ENCODE measurements at places on chromosomes 4 and X. TPM values are rescaled to one million over a fixed set of nuclear protein-coding genes. Genes with fewer than 3 reads are reported as not detected.

- H3K27me3 ChIP-seq, result peaks cover 24% of the 10 kb centered on the region
- DNase-seq, result no peak
- H3K36me3 ChIP-seq, result no peaks in the 10 kb centered on the region
These were observed 94.6 kb downstream of the COX18 start for GRCh38 chr4:72974694-72975487.

DNA sequence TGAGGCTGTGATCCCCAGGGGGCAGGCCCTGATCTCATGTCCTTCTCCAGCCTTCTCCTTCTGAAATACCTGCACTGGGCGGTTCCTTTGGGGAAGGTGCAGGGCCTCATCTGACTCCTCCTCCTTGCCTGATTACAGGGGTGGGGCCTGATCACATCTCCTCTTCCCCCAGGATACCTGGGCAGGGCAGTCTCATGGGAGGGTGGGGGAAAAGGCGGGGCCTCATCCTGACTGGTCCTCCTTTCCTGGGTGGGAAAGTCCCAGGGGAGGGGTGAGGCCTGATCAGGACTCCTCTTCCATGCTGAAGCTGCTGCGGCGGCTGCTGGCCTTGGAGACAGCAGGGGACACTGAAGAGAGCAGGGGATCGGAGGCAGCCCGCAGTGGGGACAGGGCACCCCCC, 13.3 kb downstream of the TFE3 start:
- H3K4me1 ChIP-seq, result no peaks in the 10 kb centered on the region
- no peak for DNase-seq
- H3K27me3 ChIP-seq, result no peaks in the 10 kb centered on the region
- H3K36me3 ChIP-seq, result peaks cover 17% of the 10 kb centered on the region
- no peak overlapping the region for H3K4me3 ChIP-seq
- no peak overlapping the region for H3K27ac ChIP-seq

DNA sequence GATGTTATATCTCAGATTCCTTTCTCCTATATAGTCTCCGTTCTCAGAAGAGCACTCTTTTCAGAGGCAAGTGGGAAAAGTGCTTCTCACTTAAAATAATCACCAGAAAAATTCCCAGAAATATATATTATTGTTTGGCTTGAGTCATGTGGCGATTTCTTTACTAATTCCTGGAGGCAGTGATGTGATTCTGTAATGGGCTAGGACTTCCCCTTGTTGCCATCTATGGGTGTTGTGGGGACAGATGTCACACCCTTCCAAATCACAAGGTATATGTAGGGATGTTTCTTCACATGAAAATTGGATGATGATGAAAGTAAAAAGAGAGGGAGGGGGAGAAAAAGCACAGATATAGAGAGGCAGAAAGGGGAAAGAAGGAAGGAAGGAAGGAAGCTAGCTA, 553.4 kb downstream of the PPP4R3C start:
- no peaks in the 10 kb centered on the region for H3K36me3 ChIP-seq
- no peak overlapping the region for H3K27ac ChIP-seq
- H3K4me1 ChIP-seq, result no peaks in the 10 kb centered on the region
- no peak overlapping the region for H3K4me3 ChIP-seq
- no peaks in the 10 kb centered on the region for H3K27me3 ChIP-seq

DNA sequence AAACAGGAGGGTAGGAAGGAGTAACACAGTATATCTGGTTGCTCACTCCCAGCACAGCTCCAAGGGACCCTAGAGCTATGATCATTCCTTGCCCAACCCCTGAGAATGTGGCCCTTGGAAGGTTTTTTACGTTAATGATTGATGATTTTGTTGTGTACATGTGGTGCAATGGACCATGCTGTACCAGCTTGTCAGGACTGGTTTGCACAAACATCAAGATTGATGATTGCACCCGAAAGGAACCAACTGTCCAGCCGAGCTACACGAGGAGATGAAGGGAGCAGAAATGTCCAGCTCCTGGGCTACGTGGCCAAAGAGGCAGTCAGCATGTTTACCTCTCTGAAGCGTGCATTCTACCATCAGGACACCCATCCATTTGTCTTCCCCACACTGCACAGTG, 83.2 kb upstream of the USP9X start:
- H3K36me3 ChIP-seq, result no peaks in the 10 kb centered on the region
- H3K27me3 ChIP-seq, result no peaks in the 10 kb centered on the region
- no peaks in the 10 kb centered on the region for H3K4me1 ChIP-seq
- no peak overlapping the region for H3K4me3 ChIP-seq
- H3K27ac ChIP-seq, result no peak overlapping the region
- DNase-seq, result no peak

DNA sequence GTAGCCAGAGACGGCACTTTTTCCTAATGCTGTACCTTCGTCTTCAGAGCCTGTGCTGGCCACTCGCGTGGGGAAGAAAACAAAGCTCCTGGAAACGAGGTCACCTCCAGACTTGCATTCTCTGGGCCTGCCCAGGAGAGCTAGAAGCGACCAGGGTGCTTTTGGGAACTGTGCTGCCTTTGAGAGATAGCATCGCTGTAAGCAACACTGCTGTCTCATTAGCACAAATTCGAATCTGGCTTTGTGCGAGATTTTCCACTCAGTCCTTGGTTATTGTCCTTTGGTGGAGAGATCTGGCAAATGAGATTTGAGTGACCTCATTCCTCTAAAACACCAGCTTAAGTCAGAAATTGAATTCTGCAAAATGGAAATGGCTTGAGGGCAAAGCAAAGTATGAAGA, 66.1 kb upstream of the TLR3 start:
- peaks cover 5% of the 10 kb centered on the region for H3K27me3 ChIP-seq
- H3K4me3 ChIP-seq, result no peak overlapping the region
- H3K36me3 ChIP-seq, result no peaks in the 10 kb centered on the region
- no peaks in the 10 kb centered on the region for H3K4me1 ChIP-seq

DNA sequence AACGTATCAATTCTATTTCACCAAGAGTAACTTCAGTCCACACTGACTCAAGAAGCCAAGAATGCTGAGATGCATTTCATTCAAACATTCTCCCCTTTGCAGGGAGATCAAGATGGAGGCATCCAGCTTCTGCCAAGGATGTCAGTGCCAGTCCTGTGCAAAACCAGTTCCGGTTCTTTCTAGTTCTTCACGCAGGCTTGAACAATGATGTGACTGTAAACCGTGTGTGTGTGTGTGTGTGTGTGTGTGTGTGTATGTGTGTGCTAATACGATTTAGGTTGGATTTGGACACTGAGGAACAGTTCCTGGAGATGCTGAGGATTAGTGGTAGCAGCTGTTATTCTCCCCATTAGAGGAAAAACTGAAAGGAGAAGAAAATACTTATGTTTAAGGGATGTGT, at the start of gene REELD1:
Gene REELD1, plus strand, starts transcription at position 301 of the 400 bp plus-strand sequence. CDS start 2,415 bp downstream, outside the sequence.
- H3K36me3 ChIP-seq, result no peaks in the 10 kb centered on the region
- no peaks in the 10 kb centered on the region for H3K27me3 ChIP-seq
- no peak within 1 kb of the TSS for H3K4me3 ChIP-seq
- H3K4me1 ChIP-seq, result no peaks in the 10 kb centered on the region
- no peak for DNase-seq

- H3K4me3 ChIP-seq, result no peak overlapping the region
- DNase-seq, result no peak
- H3K27ac ChIP-seq, result no peak overlapping the region
These were observed 55.9 kb downstream of the STARD8 start for GRCh38 chrX:68703369-68703768.

DNA sequence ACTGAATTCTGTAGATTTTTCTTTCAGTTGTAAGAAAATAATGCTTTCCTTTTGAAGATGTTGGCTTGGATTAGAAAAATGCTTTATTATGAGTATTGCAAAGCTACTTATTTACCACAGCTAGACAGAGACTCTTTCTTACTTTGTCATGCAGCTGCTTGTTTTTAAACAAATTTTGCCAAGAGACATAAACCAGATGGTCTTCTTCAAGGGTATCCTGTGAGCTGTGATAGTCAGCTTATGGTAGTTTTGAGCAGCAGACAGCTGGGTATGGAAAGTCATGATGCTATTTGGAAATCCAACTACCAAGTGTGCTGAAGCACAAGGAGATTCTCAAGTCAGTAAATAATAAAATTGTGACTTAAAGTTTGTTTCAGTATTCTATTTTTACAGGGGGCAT, 941.5 kb downstream of the DMD start:
- H3K27me3 ChIP-seq, result no peaks in the 10 kb centered on the region
- H3K4me1 ChIP-seq, result no peaks in the 10 kb centered on the region
- H3K4me3 ChIP-seq, result no peak overlapping the region

DNA sequence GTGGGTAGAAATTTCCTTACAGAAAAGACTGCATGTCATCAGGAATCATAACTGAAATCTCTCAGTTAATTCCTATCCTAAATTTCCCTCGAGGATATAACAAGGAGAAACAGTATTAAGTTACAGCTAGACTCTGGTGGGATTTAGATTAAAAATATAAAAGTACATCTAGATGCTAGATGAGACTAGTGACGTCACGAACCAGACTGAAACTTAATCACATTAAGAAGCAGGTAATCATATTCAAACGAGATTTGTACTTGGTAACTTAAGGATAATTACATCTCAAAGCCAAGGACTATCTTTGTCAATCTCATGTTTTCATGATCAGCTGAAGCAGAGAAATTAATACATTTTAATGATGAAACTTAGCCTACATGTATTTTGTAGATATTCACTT, 130.6 kb downstream of the MTNR1A start:
- H3K27ac ChIP-seq, result no peak overlapping the region
- no peaks in the 10 kb centered on the region for H3K36me3 ChIP-seq
- peaks cover 3% of the 10 kb centered on the region for H3K27me3 ChIP-seq
- no peak overlapping the region for H3K4me3 ChIP-seq
- H3K4me1 ChIP-seq, result no peaks in the 10 kb centered on the region

DNA sequence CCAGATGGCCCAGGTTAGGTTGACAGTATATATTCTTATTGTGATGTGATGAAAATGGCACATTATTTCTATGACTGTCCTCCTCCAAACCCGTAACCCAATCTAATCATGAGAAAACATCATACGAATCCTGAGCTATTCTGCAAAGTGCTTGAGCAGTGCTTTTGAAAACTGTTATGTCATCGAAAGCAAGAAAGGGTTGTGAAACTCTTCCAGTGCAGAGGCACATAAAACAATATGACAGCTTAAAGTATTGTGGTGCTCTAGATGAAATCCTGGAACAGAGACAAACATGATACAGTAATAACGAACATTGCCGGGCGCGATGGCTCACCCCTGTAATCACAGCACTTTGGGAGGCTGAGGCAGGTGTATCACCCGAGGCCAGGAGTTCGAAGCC, 1648.0 kb downstream of the STIM2 start:
- no peak overlapping the region for H3K4me3 ChIP-seq
- no peak for DNase-seq
- H3K36me3 ChIP-seq, result no peaks in the 10 kb centered on the region
- H3K4me1 ChIP-seq, result no peaks in the 10 kb centered on the region

DNA sequence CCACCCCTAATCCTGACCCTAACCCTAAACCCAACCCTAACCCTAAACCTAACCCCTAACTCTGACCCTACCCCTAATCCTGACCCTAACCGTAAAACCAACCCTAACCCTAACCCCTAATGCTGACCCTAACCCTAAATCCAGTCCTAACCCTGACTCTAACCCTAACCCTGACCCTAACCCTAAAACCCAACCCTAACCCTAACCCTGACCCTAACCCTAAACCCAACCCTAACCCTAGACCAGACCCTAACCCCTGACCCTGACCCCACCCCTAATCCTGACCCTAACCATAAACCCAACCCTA, 708 bp upstream of the PCGF3 start:
- no peak overlapping the region for H3K4me3 ChIP-seq
- peaks cover 17% of the 10 kb centered on the region for H3K4me1 ChIP-seq
- H3K36me3 ChIP-seq, result no peaks in the 10 kb centered on the region
- H3K27me3 ChIP-seq, result no peaks in the 10 kb centered on the region

DNA sequence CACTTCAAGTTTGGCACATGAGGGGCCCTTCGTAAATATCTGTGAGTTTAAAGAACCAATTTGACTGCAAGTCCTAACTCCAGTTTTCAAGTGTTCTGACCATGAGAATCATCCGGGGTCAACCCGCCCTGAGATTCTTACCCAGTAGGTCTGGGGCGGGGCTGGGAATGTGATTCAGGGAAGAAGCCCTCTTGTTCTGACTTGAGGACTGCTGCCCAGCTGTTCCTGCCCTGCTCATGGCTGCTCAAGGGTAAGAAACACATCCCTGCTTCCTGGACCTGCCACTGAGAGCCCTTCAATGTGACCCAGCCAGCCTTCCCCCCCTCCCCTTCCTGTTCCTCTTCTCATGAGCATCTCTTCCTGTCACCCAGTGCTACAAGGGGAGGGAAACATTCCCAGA, 92.7 kb upstream of the PGRMC2 start:
- H3K36me3 ChIP-seq, result peaks cover 5% of the 10 kb centered on the region
- no peaks in the 10 kb centered on the region for H3K27me3 ChIP-seq
- H3K4me3 ChIP-seq, result no peak overlapping the region
- no peak overlapping the region for H3K27ac ChIP-seq
- no peak for DNase-seq

- H3K27me3 ChIP-seq, result peaks cover 40% of the 10 kb centered on the region
- no peak overlapping the region for H3K27ac ChIP-seq
- no peak for DNase-seq
- no peaks in the 10 kb centered on the region for H3K36me3 ChIP-seq
These were observed 6.1 kb upstream of the SPATA18 start for GRCh38 chr4:52045028-52045427.

GRCh38 chr4:151537687-151538086, 128.7 kb downstream of the FHIP1A start:
- H3K27ac ChIP-seq, result no peak overlapping the region
- no peak overlapping the region for H3K4me3 ChIP-seq
- H3K36me3 ChIP-seq, result no peaks in the 10 kb centered on the region
- DNase-seq, result no peak

GRCh38 chr4:172750910-172751309, 417.7 kb upstream of the GALNT7 start:
- H3K27ac ChIP-seq, result no peak overlapping the region
- no peaks in the 10 kb centered on the region for H3K36me3 ChIP-seq
- peaks cover 4% of the 10 kb centered on the region for H3K4me1 ChIP-seq

DNA sequence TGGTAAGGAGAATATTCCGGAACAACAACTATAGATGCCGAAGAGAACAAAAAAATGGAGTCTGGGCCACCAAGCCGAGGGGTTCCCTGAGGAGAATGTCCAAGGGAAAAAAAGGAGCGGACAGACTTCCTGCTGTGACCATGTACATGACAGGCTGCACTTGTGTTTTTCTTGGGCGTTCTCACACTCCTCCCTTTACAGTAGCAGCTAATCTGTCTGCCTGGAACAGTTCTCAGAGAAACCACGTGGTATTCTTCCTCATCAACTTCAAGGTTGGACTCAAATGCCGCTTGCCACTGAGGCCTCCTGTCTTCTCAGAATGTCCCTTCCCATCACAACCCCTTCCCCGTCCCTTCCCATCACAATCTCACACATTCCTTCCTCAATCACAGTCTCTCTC, 30.8 kb upstream of the MTNR1A start:
- no peaks in the 10 kb centered on the region for H3K36me3 ChIP-seq
- H3K4me1 ChIP-seq, result no peaks in the 10 kb centered on the region
- H3K27ac ChIP-seq, result no peak overlapping the region

- peaks cover 27% of the 10 kb centered on the region for H3K27me3 ChIP-seq
- no peaks in the 10 kb centered on the region for H3K36me3 ChIP-seq
- H3K27ac ChIP-seq, result no peak overlapping the region
- no peak for DNase-seq
These were observed 16.0 kb upstream of the GRPEL1 start for GRCh38 chr4:7083597-7084563.

GRCh38 chr4:18390655-18391353, 369.2 kb upstream of the LCORL start:
- no peak overlapping the region for H3K27ac ChIP-seq
- no peaks in the 10 kb centered on the region for H3K36me3 ChIP-seq
- H3K27me3 ChIP-seq, result peaks cover 8% of the 10 kb centered on the region
- H3K4me3 ChIP-seq, result no peak overlapping the region

The PNMA6A gene
- 0.39 TPM for total RNA-seq

The REELD1 gene
- 0.09 TPM for total RNA-seq

The FAAH2 gene
- total RNA-seq, result 4.9 TPM

The CTAG1B gene
- total RNA-seq, result not detected

The VSIG4 gene
- 0.09 TPM for total RNA-seq

The CENPVL2 gene
- total RNA-seq, result not detected

The CXCL11 gene
- not detected for total RNA-seq
